ENCODE measurements at places on chromosomes 3 and 15.
A peak's percentile ranks its signal among the peaks of the same experiment; 100 is the strongest.

DNA sequence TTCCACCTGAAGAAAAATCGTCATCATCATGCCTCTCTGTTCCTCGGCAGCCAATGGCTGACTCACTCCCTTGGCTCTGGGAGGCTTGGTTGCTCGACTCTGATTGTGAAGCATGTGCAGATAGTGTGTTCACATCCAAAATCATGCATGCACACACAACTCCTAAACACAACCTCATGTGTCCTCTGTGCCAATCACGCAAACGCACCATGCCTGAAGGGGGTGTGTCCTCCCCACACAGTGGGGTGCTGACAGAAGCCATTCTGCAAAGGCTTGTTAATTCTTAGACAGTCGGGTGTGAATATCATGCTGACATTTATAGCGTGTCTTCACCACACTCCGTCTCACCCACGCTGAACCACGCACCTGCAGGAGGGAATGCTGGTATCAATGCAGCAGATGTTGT is 11.4 kb upstream of the CCDC174 start:
- no peak for DNase-seq

GRCh38 chr3:46090161-46090591 is 62.9 kb upstream of the XCR1 start:
- no peak for DNase-seq

DNA sequence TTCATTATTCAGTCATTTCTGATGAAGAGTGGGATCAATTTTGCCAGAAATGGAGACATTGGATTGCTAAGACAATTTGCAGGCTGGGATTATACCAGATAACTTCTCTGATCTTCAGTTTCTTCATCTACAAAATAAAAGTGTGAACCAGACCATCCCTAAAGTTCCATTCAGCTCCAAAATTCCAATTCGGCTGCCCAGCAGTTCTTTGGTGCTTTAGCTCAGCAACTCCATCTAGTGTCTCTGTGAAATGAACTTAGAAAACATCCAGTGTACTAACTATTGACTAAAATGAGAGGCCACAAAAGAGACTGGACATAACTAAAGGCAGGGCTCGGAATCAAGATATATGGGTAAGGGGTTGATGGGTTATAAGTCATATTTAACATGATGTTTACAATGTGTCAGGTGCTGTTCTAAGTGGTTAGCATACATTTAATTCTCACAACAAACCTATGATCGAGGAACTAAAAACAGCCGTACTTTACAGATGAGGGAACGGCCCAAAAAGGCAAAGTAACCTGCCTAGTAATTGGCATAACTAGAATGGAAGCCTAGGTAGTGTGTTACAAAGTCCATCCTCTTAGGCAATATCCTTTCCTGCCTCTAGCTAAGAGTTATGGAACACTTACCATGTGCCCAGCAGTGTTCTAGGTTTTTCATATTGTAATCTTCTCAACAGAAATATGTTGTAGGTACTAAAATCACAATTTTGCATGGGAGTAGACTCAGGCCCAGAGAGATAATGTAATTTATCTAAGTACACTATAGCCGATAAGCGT is 17.0 kb downstream of the THAP10 start:
- peak; percentile 42 for DNase-seq

GRCh38 chr3:128429275-128429674 is 37.4 kb downstream of the DNAJB8 start:
- DNase-seq: no peak

GRCh38 chr3:107767897-107768605 is 245.3 kb downstream of the BBX start:
- DNase-seq: no peak

- no peak for DNase-seq
Measured at GRCh38 chr15:40265355-40265754, 17.5 kb downstream of the ANKRD63 start.

DNA sequence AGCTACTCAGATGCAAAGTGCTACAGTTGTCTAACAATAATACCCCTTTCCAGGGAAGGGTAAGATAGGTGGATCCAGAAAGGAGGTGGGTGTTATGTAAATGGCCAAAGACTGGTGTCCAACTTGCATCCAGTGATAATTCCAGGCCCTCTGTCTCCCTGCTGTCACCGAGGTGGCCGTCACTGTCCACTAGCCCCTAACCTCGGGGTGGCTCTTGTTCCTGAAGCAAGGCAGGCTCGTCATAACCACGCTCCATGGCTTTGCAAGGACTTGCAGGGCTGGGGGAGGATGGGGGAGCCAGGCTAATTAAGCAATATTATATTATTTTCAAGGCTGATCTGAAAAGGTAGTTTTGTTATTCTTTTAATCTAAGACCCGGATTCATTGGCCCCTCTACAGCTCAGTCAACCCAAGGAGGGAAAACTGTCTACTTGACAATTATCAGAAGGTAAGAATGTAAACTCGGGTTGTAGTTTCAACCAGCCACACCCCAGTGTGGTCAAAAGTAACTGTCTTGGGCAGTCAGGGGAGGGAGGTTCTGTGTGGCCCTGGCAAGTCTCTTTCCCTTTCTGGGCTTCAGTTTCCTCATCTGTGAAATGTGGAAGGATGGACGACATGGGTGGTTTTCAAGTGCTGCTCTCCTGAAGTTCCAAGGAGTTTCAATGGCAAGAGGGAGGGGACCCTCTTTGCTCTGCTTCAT is 220.1 kb upstream of the BHLHE40 start:
- DNase-seq: no peak

DNA sequence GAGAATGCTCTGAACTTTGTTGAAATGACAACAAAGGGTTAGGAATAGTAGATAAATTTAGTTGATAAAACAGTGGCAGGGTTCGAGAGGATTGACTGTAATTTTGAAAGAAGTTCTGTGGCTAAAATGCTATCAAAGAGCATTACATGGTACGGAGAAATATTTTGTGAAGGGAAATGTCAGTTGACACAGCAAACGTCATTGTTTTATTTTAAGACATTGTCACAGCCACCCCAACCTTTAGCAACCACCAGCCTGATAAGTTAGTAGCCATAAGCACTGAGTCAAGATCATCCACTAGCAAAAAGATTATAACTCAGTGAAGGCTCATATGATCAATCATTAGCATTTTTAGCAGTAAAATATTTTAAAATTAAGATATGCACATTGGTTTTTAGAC is 8.7 kb upstream of the ST3GAL6 start:
- no peak for DNase-seq

DNA sequence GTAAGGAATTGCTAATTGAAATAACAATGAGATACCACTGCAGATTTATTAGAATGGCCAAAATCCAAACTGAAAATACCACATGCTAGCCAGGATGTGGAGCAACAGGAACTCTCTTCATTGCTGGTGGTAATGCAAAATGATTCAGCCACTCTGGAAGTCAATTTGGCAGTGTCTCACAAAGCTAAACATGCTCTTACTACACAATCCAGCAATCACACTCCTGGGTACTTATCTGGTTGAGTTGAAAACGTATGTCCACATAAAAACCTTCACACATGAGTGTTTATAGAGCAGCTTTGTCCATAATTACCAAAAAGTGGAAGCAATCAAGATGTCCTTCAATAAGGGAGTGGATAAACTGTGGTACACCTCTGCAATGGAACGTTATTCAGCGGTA is 113.3 kb downstream of the SMAD6 start:
- DNase-seq: no peak

GRCh38 chr3:112640276-112640929 is 540 bp downstream of the CCDC80 start:
- DNase-seq: peak; percentile 41

GRCh38 chr15:49320351-49320750 is 102.7 kb upstream of the FGF7 start:
- no peak for DNase-seq

GRCh38 chr3:129605203-129605921 is 1.1 kb downstream of the PLXND1 start:
- DNase-seq: no peak

DNA sequence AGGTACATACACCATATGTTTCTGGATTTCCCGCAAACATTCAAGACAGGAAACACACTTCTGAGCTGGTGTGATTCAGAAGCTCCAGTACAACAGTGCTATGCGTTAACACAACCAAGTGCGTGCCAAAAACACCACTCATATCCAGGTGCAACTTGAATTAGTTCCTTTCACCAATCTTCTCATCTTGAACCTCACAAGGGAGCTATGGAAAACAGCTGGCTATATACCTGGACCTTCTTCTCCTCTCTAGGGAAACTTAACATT is 31.3 kb downstream of the SUSD5 start:
- DNase-seq: no peak

- peak; percentile 67 for DNase-seq
Measured at GRCh38 chr3:11059090-11059798, 66.7 kb downstream of the SLC6A1 start.

GRCh38 chr3:137760341-137761098 is 3.6 kb upstream of the SOX14 start:
- DNase-seq: no peak

DNA sequence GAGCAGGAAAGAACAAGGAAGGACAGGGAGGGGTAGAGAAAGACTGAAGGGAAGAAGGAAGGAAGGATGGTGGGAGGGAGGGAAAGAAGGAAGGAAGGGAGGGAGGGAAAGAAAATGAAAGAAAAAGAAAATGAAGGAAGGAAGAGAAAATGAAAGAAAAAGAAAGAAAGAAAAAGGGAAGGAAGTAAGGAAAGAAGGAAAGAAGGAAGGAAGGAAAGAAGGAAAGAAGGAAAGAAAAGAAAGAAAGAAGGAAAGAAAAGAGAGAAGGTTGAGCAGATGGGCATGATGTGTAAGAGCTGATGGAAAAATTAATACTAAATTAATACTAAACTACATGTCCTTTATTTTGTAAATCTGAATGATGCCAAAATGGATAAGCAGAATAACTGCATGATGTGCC is 418.3 kb upstream of the CDIN1 start:
- DNase-seq: no peak

GRCh38 chr3:196706327-196706726 is 5.7 kb downstream of the CEP19 start:
- no peak for DNase-seq

DNA sequence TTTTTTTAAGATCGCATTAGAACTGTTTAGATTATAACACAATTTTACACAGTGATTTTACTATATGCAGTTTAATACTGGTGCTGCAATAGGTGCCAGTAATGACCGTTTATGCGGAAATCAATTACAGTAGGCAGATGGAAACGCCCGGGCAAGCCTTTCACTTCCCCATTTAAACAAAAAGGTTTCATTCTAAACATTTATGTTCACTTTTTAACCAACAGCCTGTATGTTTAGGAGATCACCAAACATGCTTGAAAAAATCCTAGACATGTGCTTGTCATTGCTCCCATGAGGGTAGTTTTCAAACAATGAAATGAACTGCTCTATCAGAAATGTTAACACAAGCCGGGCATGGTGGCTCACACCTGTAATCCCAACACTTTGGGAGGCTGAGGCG is 2.7 kb downstream of the BNIP2 start:
- no peak for DNase-seq

DNA sequence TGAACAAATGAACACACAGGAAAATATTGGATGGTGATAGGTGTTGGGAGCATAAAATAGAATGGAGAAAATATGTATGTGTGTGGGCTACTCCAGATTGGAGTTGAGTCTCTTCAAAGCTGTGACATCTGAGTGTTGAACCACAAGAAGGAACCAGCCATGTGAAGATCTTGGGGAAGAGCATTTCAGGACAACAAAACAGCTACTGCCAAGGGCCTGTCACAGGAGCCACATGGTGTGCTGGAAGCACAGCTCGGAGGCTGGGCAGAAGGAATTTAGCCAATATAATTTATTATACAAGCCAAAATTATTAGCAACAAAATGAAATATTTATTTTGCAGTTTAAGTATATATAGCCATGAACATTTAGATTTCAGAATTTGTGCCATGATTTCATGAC is 108.3 kb upstream of the FGF7 start:
- DNase-seq: no peak

- DNase-seq: peak; percentile 89
Measured at GRCh38 chr3:55330355-55330754, 156.8 kb downstream of the WNT5A start.

- no peak for DNase-seq
Measured at GRCh38 chr15:61237400-61237799, 8.3 kb upstream of the RORA start.

- DNase-seq: no peak
Measured at GRCh38 chr3:195153130-195153529, 117.8 kb downstream of the XXYLT1 start.

GRCh38 chr3:186638259-186638658 is 1.9 kb upstream of the FETUB start:
- no peak for DNase-seq

DNA sequence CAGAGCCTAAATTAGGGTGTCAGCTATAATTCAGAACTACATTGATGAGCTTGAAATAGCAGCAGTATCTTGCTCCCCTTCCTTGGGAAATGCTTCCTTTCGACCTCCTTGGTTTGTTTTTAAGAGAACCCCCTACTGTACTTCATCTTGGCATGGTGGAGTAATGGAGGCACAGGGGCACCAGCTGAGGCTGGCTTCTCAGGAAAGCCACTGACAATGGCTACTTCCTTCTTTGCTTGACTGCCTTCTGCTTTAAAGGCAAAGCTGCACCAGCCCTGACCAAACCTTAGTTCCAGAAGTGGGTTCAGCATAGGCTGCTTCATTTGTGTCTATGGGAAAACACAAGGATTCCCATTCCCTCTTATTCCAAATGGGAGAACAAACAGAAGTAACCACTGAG is 1.5 kb upstream of the FBXL22 start:
- DNase-seq: no peak

DNA sequence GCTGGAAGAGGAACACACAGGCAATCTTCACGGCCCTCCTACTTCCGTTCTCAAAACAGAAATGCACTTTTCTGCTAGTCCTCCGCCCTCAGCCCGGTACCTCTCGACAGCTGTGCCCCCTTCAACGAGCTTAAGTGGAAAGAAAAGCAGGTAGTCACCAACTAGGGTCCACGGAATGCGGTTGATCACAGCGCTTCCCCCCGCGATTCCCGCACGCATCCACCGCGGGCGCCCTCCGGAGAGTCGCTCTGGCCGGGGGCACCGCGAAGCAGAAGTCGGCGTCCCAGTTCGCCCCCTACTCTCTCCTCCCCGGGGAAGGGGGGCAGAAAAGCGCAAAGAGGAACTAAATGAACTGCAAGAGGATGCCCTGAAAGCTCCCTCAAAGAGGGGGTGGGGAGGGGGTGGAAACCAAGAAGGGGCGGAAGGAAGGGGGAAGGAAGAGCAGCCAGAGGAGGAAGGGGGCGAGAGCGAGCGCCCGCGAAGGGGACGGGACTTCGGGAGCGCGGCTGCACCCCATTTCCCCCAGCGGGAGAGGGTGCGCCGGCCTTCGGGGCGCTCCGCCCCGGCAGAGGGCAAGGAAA is 738 bp downstream of the ACAP2 start:
- DNase-seq: peak; percentile 5

GRCh38 chr3:71414189-71414927 is 169.2 kb downstream of the FOXP1 start:
- no peak for DNase-seq

GRCh38 chr3:124322966-124323365 is 331.0 kb upstream of the ROPN1 start:
- DNase-seq: no peak

DNA sequence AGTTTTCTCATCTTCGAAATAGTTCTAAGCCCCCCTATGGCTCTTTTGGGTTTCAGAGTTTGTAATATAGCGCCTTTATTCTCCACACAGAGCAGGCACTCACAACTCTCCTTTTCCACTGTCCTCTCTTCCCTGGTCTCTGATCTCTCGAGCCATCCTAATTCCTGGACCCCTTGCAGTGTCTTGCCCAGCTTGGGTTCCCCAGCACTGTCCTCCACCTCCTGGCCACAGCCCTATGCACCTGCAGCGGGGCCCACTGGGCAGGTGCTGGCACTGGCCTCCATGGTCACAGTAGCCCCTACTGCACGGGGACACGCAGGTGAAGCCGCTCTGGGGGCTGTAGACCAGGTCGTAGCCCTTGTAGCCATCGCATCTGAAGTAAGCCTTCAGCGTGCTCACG is 27.9 kb downstream of the MUC20 start:
- DNase-seq: no peak

GRCh38 chr15:72838311-72838731 is 54.8 kb upstream of the ADPGK start:
- DNase-seq: no peak

All from ACHN (cell line).